ENCODE measurements at places on chromosomes 5 and 9.

GRCh38 chr5:132224716-132225115, 2.9 kb downstream of the P4HA2 start:
- DNase-seq = no peak

GRCh38 chr5:107773479-107773878, 102.7 kb upstream of the EFNA5 start:
- DNase-seq = no peak

DNA sequence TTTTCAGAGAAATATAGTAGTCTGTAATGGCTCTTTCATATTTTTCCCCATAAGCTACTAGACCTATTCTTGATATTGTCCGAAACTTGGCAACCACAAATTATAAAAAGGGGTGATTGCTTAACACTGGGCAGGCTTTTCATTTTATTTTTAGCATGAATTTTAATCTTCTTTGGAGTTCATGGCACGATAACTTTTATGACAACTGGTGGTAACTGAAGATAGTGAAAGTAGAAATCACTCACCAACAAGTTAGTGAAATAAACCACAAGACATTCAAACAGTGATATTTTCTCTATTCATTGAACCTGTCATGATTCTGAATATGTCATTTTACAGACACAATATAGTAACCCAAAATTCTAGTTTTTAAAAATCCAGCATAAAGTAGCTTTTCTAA, 213.9 kb downstream of the PRDM9 start:
- DNase-seq = no peak

GRCh38 chr9:115957585-115957984, 196.0 kb upstream of the PAPPA start:
- no peak for DNase-seq

DNA sequence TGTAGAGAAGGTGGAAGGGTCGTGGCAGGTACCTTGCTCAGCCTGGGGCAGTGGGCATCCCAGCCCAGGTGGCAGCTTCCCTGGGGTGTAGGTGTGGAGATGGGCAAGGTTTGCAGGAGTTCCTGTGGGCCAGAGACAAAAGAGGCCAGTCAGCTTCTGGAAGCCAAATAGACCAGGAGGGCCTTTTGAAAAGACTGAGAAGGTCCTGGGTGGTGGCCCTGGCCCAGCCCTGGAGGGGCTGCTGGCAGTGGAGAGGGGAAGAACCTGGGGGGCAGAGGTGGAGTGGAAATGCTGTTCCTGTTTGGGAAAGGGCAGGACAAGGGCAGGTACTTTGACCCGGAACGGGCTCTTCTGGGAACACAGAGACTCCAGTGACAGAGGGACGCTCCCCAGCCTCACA, 7.0 kb upstream of the IL3 start:
- no peak for DNase-seq

Measured in CD4-positive, alpha-beta T cell treated with Interleukin-10 for 1 hour (primary cell).